GM06990 (cell line): ENCODE measurements at places on chromosomes 7 and 10.

GRCh38 chr10:23354630-23355279 lies 10.2 kb upstream of the C10orf67 start:
- no peak for DNase-seq

GRCh38 chr7:114243646-114244045 lies 171.0 kb upstream of the FOXP2 start:
- DNase-seq, result no peak

DNA sequence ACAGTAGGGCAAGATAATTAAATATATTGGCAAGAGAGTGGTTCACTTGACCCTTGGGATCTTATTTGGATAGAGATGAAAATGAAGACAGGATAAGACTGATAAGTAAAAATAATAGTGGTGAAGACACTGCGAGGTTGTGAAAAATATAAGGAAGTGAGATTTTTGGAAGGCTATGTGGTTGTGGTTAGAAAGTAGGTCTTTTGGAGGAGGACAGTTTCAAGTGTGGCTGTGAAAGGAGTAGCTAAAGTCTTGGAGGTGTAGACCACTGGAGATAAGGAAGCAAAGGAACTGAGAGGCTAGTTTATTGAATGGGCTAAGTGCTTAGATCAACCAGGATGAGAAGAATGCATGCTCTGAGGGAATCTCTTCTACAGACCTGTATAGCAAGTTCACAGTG lies 11.2 kb downstream of the MIOS start:
- DNase-seq, result no peak

GRCh38 chr7:28961972-28962371 lies 3.8 kb upstream of the TRIL start:
- no peak for DNase-seq

- no peak for DNase-seq
Observed at GRCh38 chr7:258476-259190, 31.3 kb upstream of the FOXL3 start.

GRCh38 chr10:33010132-33011037 lies 52.4 kb upstream of the ITGB1 start:
- no peak for DNase-seq

- DNase-seq, result no peak
Observed at GRCh38 chr10:61643316-61643751, 19.4 kb upstream of the CABCOCO1 start.

DNA sequence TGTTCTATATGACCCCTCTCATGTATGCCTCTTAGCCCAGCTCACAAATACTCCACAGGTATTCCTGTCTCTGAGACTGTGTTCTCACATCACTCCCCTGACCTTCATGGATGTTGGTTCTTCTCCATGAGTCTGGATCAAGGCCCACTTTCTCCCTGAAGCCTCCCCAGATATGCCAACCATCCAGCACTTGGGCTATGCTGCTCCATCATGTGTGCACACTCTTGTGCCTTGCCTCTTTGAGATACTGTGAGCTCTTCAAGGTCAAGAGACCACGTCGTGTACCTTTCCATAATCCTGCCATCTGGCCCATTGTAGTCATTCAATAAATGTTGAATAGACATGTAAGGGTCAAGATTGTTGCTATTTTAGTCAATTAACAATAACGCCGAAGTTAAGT lies 30.1 kb upstream of the TM9SF3 start:
- no peak for DNase-seq

DNA sequence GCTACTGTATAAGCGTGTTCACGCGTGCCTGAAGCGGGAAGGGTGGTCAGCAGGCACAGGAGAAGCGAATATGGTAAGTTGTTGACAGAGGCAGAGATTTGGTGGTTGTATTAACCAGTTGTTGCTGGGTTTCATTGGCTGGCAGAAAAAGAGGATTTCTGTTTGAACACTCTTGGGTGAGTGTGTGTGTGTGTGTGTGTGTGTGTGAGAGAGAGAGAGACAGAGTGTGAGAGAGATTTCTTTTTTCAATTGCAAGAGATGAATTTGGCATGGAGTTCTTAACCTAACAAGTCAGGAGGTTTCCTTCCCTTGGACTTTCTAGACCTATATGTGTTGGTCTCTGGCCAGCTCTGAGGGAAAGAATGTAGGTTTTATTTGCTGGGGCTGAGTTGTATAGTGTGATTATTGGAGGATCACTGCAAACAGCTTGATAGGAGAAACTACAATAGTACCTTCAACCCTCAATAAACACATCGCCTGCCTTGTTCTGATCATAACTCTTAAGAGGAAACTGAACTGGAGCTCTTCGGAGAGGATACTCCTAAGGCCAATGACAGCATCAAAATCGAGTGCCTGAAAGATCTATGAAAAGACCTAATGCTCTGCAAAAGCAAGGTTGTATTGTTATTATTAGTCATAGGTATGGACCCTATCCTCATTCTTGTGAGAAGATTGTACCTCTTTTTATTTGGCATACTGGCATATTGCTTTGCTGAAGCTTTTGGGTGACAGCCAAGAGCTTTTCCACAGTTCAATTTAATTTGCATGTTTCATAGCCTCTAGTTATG lies 1.2 kb downstream of the MCU start:
- no peak for DNase-seq

GRCh38 chr10:100446130-100446761 lies 16.6 kb upstream of the WNT8B start:
- no peak for DNase-seq

- no peak for DNase-seq
Observed at GRCh38 chr7:97845622-97846203, 26.5 kb downstream of the ASNS start.

DNA sequence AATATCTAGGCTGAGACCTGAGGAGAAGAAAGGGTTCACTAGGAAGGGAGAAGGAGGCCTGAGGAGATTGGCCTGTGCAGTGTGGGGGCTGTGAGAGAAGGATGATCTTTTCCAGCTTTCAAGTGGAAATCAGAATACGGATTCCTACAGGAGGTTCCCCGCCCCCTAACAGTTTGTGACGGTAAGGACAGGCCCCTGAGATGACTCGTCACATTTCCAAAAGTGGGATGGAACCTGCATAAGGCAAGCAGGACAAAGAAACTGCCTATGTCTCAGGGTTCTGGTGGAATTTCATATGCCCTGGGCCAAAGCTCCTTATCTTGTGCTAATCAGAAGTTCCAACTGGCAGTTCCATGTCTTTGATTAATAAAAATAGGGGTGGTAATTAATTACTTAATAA lies 275.6 kb downstream of the SNX10 start:
- DNase-seq, result no peak

GRCh38 chr10:48274636-48275035 lies at the start of gene FRMPD2:
Gene FRMPD2, minus strand, starts transcription at chr10:48274696. Its CDS starts 129 bp downstream, at chr10:48274567.
- DNase-seq, result no peak

GRCh38 chr10:50394832-50395231 lies 143.5 kb upstream of the ASAH2 start:
- DNase-seq, result no peak

DNA sequence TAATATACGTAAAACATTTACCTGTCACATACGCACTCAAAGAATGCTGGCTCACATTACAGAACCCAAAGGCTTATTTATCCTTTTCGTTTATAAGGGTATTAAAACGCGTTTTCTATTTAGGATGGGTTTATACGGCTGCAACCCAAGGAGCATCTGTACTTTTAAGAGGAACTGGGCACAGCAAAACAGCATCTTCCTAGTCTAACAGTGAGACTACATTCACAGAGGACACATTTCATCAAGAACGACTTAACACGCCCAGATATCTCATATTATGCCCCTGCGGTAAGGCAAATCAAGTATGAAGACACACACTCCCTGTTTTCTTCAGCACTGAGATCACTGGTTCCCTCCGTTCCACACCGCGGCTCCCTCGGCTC lies 533 bp upstream of the DMTF1 start:
- DNase-seq, result no peak

DNA sequence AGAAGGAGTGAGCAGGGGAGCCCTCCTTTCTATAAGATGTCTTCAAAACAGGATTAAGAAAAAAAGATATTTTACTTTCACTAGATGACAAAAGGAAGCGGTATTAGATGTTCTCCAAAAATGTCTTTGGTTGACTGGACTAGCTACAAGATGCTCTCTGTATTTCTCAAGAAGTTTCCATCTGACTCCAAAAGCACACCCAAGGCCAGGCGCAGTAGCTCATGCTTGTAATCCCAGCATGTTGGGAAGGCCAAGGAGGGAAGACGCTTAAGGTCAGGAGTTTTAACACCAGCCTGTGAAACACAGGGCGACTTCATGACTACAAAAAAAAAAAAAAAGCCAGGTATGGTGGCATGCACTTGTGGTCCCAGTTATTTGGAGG lies 84.5 kb downstream of the PIP4K2A start:
- peak; percentile 61 for DNase-seq

GRCh38 chr7:76233538-76234281 lies 32.0 kb downstream of the SRRM3 start:
- no peak for DNase-seq

DNA sequence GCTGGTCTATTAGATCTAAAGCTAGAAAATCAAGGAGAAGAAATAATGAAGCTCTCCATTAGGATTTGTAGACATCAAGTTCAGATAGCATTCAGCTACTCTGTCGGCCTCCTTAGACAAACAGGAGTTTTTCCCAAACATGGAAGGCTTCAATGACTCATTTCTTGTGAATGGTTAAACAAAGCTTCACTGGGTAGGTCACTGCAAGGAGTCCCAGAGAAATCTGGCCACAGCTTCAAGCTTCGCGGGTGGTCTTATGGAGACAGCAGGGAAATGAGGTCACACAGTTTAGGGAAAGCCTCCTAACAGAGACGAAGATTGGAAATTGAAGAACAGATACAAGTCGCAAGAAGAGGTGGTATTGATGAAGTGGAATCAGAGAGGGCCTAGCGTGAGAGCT lies 22.6 kb upstream of the LRRC72 start:
- no peak for DNase-seq

DNA sequence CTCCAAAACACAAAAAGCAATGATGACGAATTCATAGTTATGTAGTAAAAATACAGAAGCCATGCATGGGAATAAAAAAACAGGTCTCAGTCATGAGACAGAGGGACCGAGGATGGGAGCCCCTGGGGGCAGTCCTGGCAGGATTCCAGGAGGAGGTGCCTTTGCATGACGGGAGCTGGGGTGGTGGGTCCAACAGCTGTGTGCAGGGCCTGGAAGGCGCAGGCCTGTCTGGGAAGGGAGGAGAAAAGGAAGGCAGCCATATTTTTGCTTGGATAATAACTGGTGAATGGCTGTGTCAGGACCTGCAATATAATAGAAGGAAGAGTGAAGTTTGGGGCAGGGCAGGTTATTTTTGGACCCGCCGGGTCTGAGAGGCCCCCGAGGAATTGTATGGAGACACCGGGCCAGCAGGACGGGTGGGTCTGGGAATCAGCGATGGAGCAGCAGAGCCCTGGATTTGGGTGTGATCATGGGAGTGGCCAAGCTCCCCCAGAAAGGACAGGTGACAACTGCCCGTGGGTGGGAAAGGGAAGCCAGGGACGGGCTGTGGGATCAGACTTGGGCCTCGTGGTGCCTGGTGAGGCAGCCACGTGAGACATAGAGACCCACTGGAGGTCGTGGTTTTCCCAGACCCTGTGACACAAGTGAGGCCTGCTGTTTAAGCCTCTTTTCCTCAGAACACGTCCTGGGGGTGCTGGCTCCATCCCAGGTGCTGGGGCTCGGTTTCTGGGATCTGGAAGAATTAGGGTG lies 2.9 kb upstream of the JAKMIP3 start:
- no peak for DNase-seq

DNA sequence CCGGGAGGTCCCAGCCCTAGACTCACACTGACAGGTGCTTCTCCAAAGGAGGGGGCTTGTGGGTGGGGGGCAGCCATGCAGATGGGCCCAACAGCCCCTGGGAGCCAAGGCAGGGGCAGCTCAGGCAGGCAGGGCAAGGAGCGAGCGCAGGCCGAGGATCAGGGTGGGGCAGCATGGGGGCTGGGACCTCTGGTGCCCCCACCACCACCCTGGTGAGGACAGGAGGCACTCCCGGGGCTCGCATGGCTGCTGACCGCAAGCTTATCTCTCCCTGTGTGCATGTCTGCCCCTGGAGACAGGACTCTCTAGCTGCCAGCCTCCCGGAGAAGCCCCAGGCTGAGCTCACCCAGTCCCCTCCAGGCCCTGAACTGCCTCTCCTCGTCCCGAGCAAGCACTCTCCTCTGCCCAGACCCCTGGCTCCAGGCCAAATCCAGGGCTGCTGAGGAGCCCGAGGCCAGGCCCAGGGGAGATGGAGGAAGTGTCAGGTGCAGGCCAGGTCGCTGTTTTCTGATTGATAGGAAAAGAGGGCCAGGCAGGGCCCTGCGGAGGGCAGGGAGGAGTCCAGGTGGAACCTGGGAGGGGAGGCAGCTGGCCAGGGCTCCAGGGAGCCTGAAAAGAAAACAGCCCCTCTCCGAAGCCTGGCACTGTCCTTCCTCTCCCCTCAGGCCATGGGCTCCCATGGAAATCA lies 39.0 kb downstream of the PDGFA start:
- DNase-seq, result no peak

- no peak for DNase-seq
Observed at GRCh38 chr7:127189074-127189473, 63.7 kb downstream of the GRM8 start.

- no peak for DNase-seq
Observed at GRCh38 chr10:114271779-114272167, 32.7 kb downstream of the VWA2 start.

DNA sequence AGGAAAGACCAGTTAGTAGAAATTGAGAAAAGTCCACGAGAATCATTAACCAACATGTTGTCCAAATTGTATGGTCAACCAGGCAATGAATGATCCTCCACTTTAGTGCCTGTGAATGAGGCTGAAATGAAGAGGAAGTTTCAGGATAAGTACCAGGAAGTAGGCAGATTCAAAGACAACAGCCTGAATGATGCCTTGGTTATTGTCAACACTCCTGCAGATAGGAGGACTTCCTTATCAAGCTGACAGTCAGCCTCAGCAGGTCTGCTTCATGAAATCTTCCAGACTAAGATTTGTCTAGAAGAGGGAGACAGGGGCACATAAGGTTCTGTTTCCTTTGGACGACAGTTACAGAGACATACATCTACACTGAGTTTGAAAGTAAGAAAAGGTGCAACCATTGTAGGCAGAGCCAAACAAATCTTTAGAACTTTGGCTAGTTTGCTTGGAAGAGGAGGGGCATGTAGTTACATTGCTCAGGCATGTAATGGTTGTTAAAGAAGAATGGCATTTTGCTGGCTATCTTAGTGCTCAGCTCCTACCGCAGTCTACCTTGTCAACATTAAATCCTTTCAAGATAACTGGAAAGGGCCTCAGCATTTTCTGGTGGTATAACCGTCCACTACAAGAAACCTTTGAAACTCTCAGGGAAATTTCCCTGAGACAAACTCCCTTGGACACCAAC lies 81.4 kb downstream of the ABI1 start:
- no peak for DNase-seq

DNA sequence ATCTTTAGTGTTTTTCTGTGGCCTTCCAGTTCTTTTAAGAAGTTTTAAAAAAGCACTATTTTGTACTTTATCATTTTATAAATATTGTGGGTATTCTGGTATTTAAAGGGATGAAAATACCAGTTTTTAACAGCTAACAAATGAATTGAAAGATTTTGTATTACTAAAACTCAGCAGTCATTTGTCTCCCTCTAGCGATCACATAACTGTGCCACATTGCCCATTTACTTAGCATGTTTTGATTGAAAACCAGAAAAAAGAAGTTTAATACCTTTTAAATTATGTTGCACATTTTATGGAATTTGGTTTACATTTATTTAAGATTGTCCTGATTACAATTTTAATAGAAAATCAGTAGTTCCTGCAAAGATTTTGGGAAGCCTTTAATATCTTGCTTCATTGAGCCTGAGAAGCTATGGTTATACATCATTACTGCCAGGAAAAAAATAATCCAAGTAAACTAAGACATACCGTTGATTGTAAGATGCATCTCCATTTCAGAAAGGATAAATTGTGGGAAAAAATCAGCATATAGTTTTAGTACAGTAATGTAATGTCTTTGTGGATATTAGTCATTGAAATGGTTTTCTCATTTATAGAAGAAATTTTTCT lies 34.9 kb downstream of the TAX1BP1 start:
- DNase-seq, result no peak
